BJ (cell line): ENCODE measurements at places on chromosomes 12 and 14. TPM values are rescaled to one million over a fixed set of nuclear protein-coding genes. Genes with fewer than 3 reads are reported as not detected.

The HAL gene
- 0.12 and 0.15 TPM in 2 replicates for polyA plus RNA-seq

The ST8SIA1 gene
- polyA plus RNA-seq, result not detected in 2 replicates

The RASSF8 gene
- polyA plus RNA-seq, result 34.8 and 35.8 TPM in 2 replicates

The SERPINA5 gene
- polyA plus RNA-seq, result 0.09 and 0.12 TPM in 2 replicates

The FUT8 gene
- polyA plus RNA-seq, result 14.7 and 23.0 TPM in 2 replicates

The KLRC2 gene
- polyA plus RNA-seq, result not detected in 2 replicates

The TMEM119 gene
- 57.2 and 80.6 TPM in 2 replicates for polyA plus RNA-seq

The KLRG1 gene
- polyA plus RNA-seq, result 0.43 and 0.63 TPM in 2 replicates

The MSI1 gene
- not detected in 2 replicates for polyA plus RNA-seq

The SRRM4 gene
- polyA plus RNA-seq, result not detected in 2 replicates

The A2ML1 gene
- not detected in 2 replicates for polyA plus RNA-seq

The TSPAN8 gene
- polyA plus RNA-seq, result not detected in 2 replicates

The TMPRSS12 gene
- not detected in 2 replicates for polyA plus RNA-seq

The ARPC3 gene
- polyA plus RNA-seq, result 22.7 and 50.9 TPM in 2 replicates

The ALDH1L2 gene
- 76.1 and 129 TPM in 2 replicates for polyA plus RNA-seq

The APOF gene
- not detected in 2 replicates for polyA plus RNA-seq

The MGST1 gene
- polyA plus RNA-seq, result 333 and 645 TPM in 2 replicates

The PLEKHG3 gene
- polyA plus RNA-seq, result 7.1 and 12.4 TPM in 2 replicates

The CD163L1 gene
- polyA plus RNA-seq, result 1.0 and 1.6 TPM in 2 replicates

The SYNDIG1L gene
- not detected in 2 replicates for polyA plus RNA-seq

The MANSC4 gene
- polyA plus RNA-seq, result not detected in 2 replicates

The B4GALNT1 gene
- polyA plus RNA-seq, result 1.2 and 2.7 TPM in 2 replicates

The PDE3A gene
- 3.1 and 3.5 TPM in 2 replicates for polyA plus RNA-seq

The CCDC175 gene
- not detected in 2 replicates for polyA plus RNA-seq

The PTMS gene
- 234 and 241 TPM in 2 replicates for polyA plus RNA-seq

The ASIC1 gene
- 4.9 and 7.0 TPM in 2 replicates for polyA plus RNA-seq

The PSMB11 gene
- polyA plus RNA-seq, result not detected in 2 replicates
